ENCODE measurements at places on chromosomes 6 and 20. TPM values are rescaled to one million over a fixed set of nuclear protein-coding genes. Genes with fewer than 3 reads are reported as not detected.
A peak's percentile ranks its signal among the peaks of the same experiment; 100 is the strongest.

Gene PBOV1
- total RNA-seq: not detected

Gene FIG4
- 7.5 TPM for total RNA-seq

Gene GJA10
- total RNA-seq: not detected

Gene SLC25A27
- not detected for total RNA-seq

Gene FAM83C
- not detected for total RNA-seq

DNA sequence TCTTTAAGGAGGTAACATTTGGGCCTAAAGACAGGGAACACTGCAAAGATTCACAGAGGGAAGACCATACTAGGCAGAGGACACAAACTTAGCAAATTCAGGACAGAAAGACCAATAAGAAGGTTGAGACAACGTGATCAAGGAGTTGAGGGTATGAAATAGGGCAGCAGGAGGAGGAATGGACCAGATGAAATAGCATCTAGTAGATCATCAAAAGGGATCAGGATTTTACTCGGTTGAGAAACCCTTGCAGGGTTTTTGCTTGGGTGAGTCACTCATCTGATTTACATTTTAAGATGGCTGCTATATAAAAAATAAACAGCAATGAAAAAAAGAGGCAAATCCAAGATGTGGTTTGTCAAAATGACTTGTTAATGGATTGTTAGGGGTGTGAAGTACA, 4.7 kb downstream of the BCLAF1 start:
- peak overlapping the region; percentile 58 for H3K4me3 ChIP-seq
- peaks cover 75% of the 10 kb centered on the region for H3K4me1 ChIP-seq
- peaks cover 2% of the 10 kb centered on the region for H3K27me3 ChIP-seq
- no peak for DNase-seq
- H3K36me3 ChIP-seq: peaks cover 43% of the 10 kb centered on the region
- peak overlapping the region; percentile 41 for H3K27ac ChIP-seq

GRCh38 chr6:168411793-168412192, 29.2 kb upstream of the SMOC2 start:
- DNase-seq: no peak
- no peaks in the 10 kb centered on the region for H3K36me3 ChIP-seq
- no peak overlapping the region for H3K27ac ChIP-seq

GRCh38 chr20:52481443-52481842, 289.9 kb upstream of the ZFP64 start:
- H3K27ac ChIP-seq: no peak overlapping the region
- H3K36me3 ChIP-seq: no peaks in the 10 kb centered on the region
- no peaks in the 10 kb centered on the region for H3K27me3 ChIP-seq
- no peak overlapping the region for H3K4me3 ChIP-seq

GRCh38 chr6:164227952-164228522, 813.5 kb downstream of the QKI start:
- DNase-seq: no peak
- no peaks in the 10 kb centered on the region for H3K36me3 ChIP-seq
- H3K4me3 ChIP-seq: no peak overlapping the region
- no peak overlapping the region for H3K27ac ChIP-seq
- H3K4me1 ChIP-seq: no peaks in the 10 kb centered on the region
- H3K27me3 ChIP-seq: no peaks in the 10 kb centered on the region

GRCh38 chr6:34305982-34306708, 57.3 kb upstream of the SMIM29 start:
- H3K4me1 ChIP-seq: no peaks in the 10 kb centered on the region
- no peak for DNase-seq
- no peaks in the 10 kb centered on the region for H3K27me3 ChIP-seq
- H3K27ac ChIP-seq: no peak overlapping the region
- H3K4me3 ChIP-seq: no peak overlapping the region
- no peaks in the 10 kb centered on the region for H3K36me3 ChIP-seq

DNA sequence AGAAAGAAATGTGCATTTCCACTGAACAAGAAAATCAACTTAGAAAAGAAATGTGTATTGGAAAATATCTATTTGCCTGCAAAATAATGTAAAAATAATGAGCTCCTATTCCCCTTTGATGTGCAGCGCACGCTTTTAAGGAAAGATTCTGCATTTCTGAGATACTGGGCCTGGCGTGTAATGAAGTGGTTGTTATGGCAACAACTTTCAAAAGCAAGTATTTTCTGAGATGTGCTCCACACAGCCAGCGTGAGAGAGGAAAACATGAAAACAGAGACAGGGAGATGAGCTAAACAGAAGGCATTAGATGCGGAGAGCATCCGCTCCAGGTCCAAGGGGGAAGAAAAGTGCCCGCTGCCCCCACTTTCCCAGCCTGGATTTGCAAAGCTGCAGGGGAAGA, 39.1 kb upstream of the GTSF1L start:
- peaks cover 14% of the 10 kb centered on the region for H3K27me3 ChIP-seq
- peaks cover 2% of the 10 kb centered on the region for H3K36me3 ChIP-seq
- H3K27ac ChIP-seq: no peak overlapping the region
- DNase-seq: no peak
- no peak overlapping the region for H3K4me3 ChIP-seq
- H3K4me1 ChIP-seq: peaks cover 5% of the 10 kb centered on the region

GRCh38 chr6:143322386-143322785, 128.1 kb downstream of the ADAT2 start:
- H3K27me3 ChIP-seq: no peaks in the 10 kb centered on the region
- H3K4me1 ChIP-seq: no peaks in the 10 kb centered on the region
- no peak for DNase-seq
- no peak overlapping the region for H3K27ac ChIP-seq
- no peaks in the 10 kb centered on the region for H3K36me3 ChIP-seq

- no peak for DNase-seq
- no peak overlapping the region for H3K27ac ChIP-seq
- H3K27me3 ChIP-seq: no peaks in the 10 kb centered on the region
- no peaks in the 10 kb centered on the region for H3K4me1 ChIP-seq
These were observed 164.2 kb downstream of the PHF3 start for GRCh38 chr6:63799813-63800212.

GRCh38 chr20:4064144-4064909, 49.0 kb upstream of the RNF24 start:
- H3K4me1 ChIP-seq: peaks cover 62% of the 10 kb centered on the region
- no peak overlapping the region for H3K4me3 ChIP-seq
- H3K36me3 ChIP-seq: peaks cover 2% of the 10 kb centered on the region
- H3K27ac ChIP-seq: no peak overlapping the region
- no peak for DNase-seq

- peaks cover 8% of the 10 kb centered on the region for H3K27me3 ChIP-seq
- no peaks in the 10 kb centered on the region for H3K4me1 ChIP-seq
- H3K36me3 ChIP-seq: no peaks in the 10 kb centered on the region
- no peak for DNase-seq
These were observed 72.3 kb downstream of the VEGFA start for GRCh38 chr6:43842231-43842794.

DNA sequence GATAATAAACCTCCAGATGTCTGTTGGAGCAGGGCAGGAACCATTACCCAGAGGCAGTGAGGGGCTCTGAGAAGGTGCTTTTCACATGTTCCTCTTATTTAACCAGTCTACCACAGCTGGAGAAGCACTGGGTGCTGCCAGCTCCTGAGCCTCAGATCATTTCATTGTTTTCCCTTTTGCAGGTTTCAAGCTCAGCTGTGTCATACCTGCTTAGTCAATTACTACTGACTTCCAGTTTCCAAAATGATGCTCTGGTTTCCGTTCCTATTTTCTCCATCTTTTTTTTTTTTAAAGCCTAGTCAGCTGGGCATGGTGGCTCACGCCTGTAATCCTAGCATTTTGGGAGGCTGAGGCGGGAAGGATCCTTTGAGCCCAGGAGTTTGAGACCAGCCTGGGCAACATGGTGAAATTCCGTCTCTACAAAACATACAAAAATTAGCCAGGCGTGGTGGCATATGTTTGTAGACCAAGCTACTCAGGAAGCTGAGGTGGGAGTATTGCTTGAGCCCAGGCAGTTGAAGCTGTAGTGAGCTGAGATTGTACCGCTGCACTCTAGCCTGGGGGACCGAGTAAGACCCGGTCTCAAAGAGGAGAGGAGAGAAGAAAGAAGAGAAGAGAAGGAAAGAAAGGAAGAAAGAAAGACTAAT, 6.7 kb downstream of the FLOT1 start:
- peaks cover 79% of the 10 kb centered on the region for H3K4me1 ChIP-seq
- DNase-seq: no peak
- peak overlapping the region; percentile 88 for H3K4me3 ChIP-seq
- H3K36me3 ChIP-seq: peaks cover 66% of the 10 kb centered on the region
- no peaks in the 10 kb centered on the region for H3K27me3 ChIP-seq

DNA sequence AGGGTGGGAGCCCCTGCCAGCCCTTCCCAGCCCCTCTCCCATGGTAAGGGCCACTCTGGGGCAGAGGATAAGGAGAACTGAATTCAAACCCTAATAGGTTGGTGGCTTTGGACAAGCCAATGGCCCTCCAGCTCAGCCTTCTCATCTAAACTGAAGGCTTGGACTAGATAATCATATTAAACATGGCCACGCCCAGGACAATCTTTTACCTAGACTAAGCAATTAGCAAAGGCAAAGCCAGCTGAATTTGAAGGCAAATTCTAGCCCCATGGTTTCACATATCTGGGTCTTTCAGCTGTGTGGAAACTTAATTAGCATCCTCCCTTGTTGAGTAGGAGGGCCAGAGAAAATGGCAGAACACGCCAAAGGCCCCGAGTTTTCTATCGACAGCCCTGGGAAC, 10.7 kb downstream of the SLC22A23 start:
- H3K27ac ChIP-seq: no peak overlapping the region
- DNase-seq: no peak
- H3K36me3 ChIP-seq: no peaks in the 10 kb centered on the region
- H3K27me3 ChIP-seq: peaks cover 5% of the 10 kb centered on the region

- no peaks in the 10 kb centered on the region for H3K27me3 ChIP-seq
- no peak overlapping the region for H3K27ac ChIP-seq
- DNase-seq: no peak
- H3K36me3 ChIP-seq: no peaks in the 10 kb centered on the region
- no peak overlapping the region for H3K4me3 ChIP-seq
These were observed 114.3 kb downstream of the UBE3D start for GRCh38 chr6:82951389-82951788.

GRCh38 chr6:33716379-33716778, 4.9 kb upstream of the UQCC2 start:
- peaks cover 6% of the 10 kb centered on the region for H3K4me1 ChIP-seq
- H3K36me3 ChIP-seq: no peaks in the 10 kb centered on the region
- H3K27me3 ChIP-seq: peaks cover 10% of the 10 kb centered on the region

DNA sequence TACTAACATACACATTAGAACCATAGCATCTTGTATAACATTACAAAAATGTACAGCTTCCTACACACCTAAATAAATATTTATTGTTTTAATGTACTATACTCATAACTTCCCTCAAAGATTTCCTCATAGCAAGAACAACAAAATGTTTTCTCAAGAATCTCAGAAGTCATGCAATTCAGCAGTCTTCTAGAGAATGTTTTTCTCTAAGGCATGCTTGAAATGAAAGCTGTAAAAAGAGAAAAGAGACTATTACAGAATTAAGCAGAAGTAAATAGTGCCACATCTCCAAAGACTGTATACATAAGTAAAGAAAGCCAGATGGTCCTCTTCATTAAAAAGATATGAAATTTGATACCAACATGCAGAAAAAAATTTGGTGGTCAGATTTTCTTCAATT, 672.2 kb downstream of the EPM2A start:
- no peak overlapping the region for H3K4me3 ChIP-seq
- no peak overlapping the region for H3K27ac ChIP-seq
- H3K4me1 ChIP-seq: no peaks in the 10 kb centered on the region
- peaks cover 5% of the 10 kb centered on the region for H3K27me3 ChIP-seq
- no peaks in the 10 kb centered on the region for H3K36me3 ChIP-seq

GRCh38 chr6:142112451-142113061, 20.2 kb upstream of the GJE1 start:
- H3K4me3 ChIP-seq: no peak overlapping the region
- H3K27me3 ChIP-seq: peaks cover 3% of the 10 kb centered on the region
- peak; percentile 20 for DNase-seq
- H3K36me3 ChIP-seq: no peaks in the 10 kb centered on the region
